ENCODE measurements at places on chromosomes 7 and 10.

DNA sequence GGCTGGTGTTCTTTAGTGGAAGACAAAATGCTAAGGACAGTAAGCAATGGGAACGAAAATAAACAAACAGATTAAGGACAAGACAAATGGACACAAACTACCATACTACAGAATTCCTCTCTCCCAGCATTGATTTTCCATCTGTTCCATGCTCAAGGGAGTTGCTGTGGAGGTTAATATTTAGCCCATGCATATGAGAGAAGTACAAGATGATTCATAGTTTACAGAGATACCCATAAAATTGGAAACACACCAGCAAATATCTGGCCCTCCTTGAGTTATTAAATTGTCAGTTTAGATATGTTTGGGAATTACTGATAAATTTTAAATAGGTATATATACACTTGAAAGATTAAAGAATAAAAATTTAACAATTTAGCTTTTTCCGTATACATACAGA is 69.8 kb downstream of the GLI3 start:
- DNase-seq = no peak

DNA sequence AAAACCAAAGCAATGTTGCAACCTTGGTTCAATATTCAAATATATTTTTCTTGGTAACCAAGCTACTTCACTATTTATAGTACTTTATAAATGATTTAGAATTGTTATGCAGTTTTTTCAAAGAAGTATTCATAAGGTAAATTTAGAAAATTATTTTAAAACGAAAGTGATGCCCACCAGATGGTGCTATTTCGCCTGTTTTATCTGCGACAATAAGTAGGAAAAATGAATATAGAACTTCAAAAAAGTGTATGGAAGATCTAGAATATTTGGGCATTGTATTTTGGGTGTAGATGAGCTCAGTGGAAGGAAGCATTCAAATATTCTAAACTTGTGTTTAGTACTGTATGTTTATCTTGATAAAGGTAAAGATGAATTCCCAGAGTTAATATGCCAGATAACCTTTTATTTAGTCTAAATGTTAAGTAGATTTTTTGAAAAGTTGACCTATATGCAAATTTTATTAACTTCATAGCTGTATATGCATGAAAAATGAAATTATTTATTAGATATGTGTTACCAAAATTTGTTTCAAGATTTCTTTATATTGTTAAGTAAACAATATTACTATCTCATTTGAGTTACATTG is 93.2 kb downstream of the ADK start:
- peak; percentile 51 for DNase-seq

DNA sequence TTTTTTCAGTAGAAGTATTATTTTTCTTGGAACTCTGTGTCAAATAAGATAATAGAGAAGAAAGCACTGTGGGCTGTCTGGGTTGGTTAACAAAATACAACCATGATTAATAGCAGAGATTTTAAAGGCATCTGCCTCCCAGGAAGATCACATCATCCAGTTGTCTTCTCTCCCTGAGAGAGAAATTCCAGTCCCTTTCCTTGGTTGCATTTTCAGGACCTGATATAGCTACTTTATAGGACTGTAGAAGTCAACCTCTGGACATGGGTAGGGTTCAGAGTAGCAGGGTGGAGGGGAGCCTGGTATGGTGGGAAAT is 309.9 kb upstream of the IGFBP3 start:
- DNase-seq = no peak

GRCh38 chr10:8133146-8133545 is 78.7 kb downstream of the GATA3 start:
- no peak for DNase-seq

Data from epithelial cell of esophagus (primary cell).